ENCODE measurements at places on chromosomes 13 and 19. TPM values are rescaled to one million over a fixed set of nuclear protein-coding genes. Genes with fewer than 3 reads are reported as not detected.

- DNase-seq, result no peak
Observed at GRCh38 chr19:49287141-49287770, 37.7 kb downstream of the SLC6A16 start.

Gene ZNF235
- 8.4 TPM for total RNA-seq

DNA sequence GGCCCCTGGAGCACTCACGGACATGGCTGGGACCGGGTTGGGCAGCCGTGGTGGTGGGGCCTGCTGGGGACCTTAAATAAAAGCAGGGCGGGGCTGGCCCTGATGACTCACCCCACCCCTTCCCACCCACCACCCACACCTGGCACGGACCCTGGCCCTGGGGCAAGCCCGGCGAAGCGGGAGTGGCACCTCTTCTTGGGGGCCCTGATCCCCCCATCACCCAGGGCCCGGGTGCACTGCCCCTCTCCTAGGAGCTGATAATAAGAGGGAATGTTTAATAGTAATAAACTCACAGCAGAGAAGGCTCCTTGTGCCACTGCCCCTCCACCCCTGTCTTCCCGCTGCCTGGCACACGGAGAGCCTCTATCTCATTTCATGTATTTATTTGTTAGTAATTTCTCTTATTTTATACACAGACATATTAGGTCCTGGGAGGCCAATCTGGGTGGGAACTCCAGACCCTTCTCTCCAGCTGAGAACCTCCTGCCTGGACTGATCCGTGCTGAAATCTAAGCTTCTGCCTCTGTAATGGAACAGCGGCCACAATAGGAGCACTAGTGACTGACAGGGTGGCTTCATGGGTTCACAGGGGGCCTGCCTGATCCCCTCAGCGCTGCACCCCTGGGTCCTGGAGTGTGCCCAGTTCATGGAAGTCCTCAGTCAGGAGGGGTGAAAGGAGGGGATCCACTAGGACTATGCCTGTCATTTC lies at the start of gene LGALS7:
LGALS7 (minus strand) TSS at position 49 of the 709 bp plus-strand sequence; CDS start at position 24, 25 bp downstream.
- DNase-seq, result no peak

Gene ANKLE1
- 0.23 TPM for total RNA-seq

Gene CLDN10
- not detected for total RNA-seq

DNA sequence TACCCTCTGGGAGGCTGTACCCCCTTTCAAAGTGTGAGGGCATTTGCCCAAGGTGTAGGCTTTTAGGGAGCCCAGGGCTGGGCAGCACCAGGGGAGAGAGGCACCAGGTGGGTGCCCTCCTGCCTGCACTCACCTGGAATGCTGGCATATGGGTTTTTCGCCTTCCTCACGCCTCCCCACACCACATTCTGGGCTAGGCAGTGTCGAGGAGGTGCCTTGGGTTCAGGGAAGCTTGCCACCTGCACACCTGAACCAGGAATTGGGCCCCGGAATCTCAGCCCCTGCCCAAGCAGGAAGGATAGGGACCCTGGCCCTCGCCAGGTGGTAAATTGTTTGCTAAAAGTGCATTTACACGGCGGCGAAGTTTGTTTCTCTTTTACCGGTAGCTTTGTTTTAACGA lies 5.1 kb upstream of the TSHZ3 start:
- no peak for DNase-seq

DNA sequence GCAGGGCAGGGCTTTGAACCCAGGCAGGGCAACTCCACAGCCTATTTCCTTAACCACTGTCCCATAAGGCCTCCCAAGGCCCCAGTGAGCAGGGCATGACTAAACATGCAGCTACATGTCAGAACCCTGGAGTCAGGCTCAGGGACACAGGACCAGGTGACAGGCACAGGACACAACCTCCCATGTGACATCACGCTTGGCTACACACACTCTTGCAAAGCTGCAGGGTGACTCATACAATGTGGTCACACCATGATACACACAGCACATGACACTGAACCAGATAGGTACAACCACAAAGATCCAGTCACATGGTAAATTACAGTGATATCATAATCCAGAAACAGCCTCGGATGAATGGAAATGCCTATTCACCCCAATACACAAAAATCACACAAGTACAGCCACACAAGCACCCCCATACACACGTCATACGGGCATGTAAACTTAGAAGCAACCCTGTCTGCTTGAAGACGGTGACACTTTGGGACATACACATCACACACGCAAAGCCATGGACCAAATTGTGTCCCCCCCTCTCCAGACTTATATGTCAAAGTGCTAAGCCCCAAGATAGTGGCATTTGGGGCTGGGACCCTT lies 14.5 kb downstream of the KLK4 start:
- DNase-seq, result peak; percentile 91

GRCh38 chr13:22218797-22219196 lies 547.9 kb downstream of the FGF9 start:
- DNase-seq, result no peak

DNA sequence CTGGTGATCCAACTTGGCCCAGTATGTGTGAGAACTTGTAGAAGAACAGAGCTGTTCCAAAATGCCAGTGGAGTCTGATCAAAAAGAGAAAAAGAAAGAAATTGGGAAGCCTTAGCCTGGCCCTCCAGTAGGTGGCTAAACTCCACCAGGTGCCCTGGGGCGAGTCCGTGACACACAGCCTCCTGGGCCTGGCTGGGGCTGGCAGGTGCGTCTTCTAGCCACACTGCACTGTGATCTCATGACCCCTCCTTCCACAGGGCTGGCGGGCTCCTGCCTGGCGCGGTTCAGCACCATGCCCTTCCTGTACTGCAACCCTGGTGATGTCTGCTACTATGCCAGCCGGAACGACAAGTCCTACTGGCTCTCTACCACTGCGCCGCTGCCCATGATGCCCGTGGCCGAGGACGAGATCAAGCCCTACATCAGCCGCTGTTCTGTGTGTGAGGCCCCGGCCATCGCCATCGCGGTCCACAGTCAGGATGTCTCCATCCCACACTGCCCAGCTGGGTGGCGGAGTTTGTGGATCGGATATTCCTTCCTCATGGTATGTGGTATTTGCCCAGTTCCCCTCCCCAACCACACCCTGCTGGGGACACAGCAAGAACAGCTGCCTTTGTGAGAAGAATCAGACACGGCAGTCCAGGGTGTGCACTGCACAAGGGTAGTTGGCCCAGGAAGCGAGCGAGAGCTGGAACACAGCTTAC lies 53.7 kb downstream of the RAB20 start:
- peak; percentile 80 for DNase-seq

DNA sequence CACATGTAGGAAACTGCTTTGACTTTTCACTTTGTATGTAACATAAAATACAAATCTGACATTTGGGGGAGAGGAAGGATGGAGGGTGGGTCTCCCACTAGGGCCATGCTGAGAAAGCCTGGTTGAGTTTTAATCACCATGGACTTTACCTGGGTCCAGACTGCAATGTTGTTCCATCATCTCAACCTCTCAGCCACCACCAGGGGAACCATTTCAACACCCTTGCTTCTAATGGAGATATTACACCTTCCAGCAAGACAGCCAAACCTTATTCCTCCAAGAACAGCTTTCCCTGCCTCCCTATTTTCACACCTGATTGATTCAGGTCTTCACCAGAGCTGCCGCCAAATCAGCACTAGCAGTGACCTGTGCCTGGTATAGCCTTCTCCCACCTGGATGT lies 56.0 kb downstream of the ZAR1L start:
- DNase-seq, result no peak

GRCh38 chr13:76769271-76769791 lies 116.9 kb downstream of the KCTD12 start:
- DNase-seq, result no peak

DNA sequence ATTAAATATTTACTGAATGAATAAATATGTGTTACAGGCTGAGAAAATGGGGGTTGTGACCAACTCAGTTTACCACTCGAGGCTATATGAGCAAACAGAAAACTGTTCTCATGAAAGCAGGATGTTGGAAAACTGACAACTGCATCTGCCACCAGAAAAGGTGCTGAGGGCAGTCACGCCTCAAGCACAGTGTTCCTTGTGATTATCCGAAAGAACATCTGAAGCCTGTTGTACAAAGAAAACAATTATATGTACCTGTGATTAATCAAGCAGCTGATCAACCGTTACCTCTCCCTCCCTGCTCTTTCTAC lies 6.2 kb upstream of the KLK13 start:
- no peak for DNase-seq

Gene ICAM1
- total RNA-seq, result 20.4 TPM

DNA sequence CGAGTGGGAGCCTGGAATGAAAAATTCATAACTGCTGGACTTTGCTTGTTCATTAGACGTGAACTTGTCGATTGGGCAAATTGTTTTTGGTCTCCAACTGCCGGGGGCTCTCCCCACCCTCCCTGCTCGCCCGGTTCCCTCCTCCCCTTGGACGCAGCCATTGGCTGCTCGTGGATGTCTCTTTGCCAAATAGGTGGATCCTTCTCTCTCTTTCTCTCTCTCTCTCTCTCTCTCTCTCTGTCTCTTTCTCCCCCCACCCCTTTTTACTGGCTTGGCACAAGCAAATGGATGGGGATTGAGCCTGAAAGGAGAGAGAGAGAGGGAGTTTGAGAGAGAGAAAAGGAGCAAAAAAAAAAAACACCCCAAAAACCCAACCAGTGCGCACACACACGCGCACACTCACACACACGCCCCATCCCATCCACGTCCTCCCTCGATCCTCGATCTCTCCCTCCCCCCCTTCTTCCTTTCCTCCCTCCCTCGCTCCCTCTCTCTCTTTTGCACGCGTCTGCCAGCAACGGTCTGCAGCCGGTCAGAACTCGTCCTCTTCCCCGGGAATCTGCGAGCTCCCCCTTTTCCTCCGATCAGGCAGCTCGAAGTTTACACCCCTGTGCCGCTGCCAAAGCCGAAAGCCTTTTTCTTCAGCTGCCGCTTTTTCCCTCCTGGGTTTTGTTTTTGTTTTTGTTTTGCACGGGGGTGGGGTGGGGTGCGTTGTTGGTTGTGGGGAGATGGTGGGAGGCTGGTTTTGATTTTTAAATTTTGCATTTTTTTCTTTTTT lies 27.8 kb downstream of the NFIX start:
- peak; percentile 89 for DNase-seq

- no peak for DNase-seq
Observed at GRCh38 chr19:55173714-55174409, 6.2 kb downstream of the SYT5 start.

- DNase-seq, result no peak
Observed at GRCh38 chr13:29541400-29541799, 54.1 kb downstream of the SLC7A1 start.

DNA sequence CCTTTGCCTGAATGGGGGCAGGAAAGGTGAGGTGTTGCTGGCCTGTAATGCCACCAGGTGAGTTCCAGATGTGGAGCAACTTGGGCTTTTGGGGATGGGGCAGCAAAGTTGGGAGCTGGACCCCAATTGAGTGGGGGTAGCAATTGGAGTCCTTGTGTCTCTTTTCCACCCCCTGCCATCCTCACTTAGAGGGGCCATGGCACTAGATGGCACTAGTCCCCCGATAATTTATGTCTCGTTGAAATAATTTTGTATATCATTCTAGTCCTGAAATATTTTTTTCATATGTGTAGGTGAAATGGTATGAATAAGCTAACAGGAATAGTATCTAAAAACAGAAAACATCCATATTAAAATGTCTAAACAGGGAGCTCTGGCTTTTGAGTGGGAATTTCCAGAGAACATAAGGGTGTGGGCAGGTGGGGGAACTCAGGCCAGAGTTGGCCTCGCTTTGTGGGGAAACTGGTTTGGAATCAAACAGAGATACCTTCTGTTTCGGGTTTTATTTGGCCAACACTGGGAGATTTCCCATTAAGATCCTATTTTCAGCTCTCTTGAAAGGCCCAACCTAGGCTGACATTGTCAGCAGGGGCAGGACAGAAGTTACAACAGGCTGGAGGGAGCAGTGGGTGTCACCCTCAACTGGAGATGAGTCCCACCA lies 3.4 kb downstream of the ZNF576 start:
- no peak for DNase-seq

GRCh38 chr13:29448174-29448573 lies 147.3 kb downstream of the SLC7A1 start:
- no peak for DNase-seq

- DNase-seq, result no peak
Observed at GRCh38 chr13:103102482-103102881, 36.3 kb upstream of the SLC10A2 start.

- DNase-seq, result no peak
Observed at GRCh38 chr13:47455626-47456025, 545.4 kb downstream of the SUCLA2 start.

Gene CLEC17A
- total RNA-seq, result 0.26 TPM

Gene HCST
- total RNA-seq, result 6.8 TPM

Data from ureter (tissue), 1 donor.